ENCODE measurements at places on chromosomes 13 and 19.

DNA sequence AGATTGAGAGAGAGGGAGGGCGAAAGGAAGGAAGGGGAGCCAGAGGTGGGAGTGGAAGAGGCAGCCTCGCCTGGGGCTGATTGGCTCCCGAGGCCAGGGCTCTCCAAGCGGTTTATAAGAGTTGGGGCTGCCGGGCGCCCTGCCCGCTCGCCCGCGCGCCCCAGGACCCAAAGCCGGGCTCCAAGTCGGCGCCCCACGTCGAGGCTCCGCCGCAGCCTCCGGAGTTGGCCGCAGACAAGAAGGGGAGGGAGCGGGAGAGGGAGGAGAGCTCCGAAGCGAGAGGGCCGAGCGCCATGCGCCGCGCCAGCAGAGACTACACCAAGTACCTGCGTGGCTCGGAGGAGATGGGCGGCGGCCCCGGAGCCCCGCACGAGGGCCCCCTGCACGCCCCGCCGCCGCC is at the start of gene TNFSF11:
TSS of gene TNFSF11 (plus strand) at position 142 of the 400 bp plus-strand sequence. CDS start at position 294, 152 bp downstream.
- no peak for DNase-seq

- DNase-seq, result peak; percentile 40
Observed at GRCh38 chr13:42836930-42837690, 55.7 kb downstream of the FAM216B start.

DNA sequence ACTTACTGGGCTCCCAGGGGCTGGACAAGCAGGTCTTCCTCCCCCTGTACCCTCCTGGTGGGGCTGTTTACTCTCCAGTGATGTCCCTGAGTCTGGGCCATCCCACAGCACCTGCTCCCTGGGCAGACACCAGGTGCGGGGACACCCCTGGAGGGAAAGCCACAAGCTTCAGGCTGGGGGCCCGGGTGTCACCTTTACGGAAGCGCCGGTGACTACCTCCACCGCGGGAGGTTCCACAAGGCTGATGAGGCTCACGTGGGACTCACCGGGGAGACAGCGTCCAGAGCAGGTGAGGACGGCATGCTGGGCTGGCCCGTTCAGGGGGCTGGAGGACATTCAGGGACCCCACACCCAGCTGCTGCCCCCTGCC is 24.9 kb downstream of the NFILZ start:
- DNase-seq, result no peak

GRCh38 chr19:50959731-50960500 is 7.1 kb upstream of the KLK5 start:
- no peak for DNase-seq

GRCh38 chr19:20925481-20925880 is 2.4 kb downstream of the ZNF85 start:
- no peak for DNase-seq

- no peak for DNase-seq
Observed at GRCh38 chr19:43318796-43319314, 34.6 kb upstream of the CD177 start.
